ENCODE measurements at places on chromosomes 11 and 22.

GRCh38 chr11:128361451-128362020 lies 225.8 kb downstream of the ETS1 start:
- H3K27me3 ChIP-seq: no peaks in the 10 kb centered on the region
- H3K36me3 ChIP-seq: peaks cover under 1% of the 10 kb centered on the region
- no peak overlapping the region for H3K27ac ChIP-seq
- H3K4me1 ChIP-seq: peaks cover 9% of the 10 kb centered on the region

- H3K36me3 ChIP-seq: peaks cover 1% of the 10 kb centered on the region
- no peak overlapping the region for H3K27ac ChIP-seq
- no peak overlapping the region for H3K4me3 ChIP-seq
Observed at GRCh38 chr11:129286813-129287212, 88.8 kb upstream of the BARX2 start.

GRCh38 chr11:13091373-13091772 lies 82.3 kb downstream of the RASSF10 start:
- H3K27me3 ChIP-seq: peaks cover 25% of the 10 kb centered on the region
- no peak for DNase-seq
- no peak overlapping the region for H3K4me3 ChIP-seq
- no peak overlapping the region for H3K27ac ChIP-seq
- no peaks in the 10 kb centered on the region for H3K36me3 ChIP-seq

DNA sequence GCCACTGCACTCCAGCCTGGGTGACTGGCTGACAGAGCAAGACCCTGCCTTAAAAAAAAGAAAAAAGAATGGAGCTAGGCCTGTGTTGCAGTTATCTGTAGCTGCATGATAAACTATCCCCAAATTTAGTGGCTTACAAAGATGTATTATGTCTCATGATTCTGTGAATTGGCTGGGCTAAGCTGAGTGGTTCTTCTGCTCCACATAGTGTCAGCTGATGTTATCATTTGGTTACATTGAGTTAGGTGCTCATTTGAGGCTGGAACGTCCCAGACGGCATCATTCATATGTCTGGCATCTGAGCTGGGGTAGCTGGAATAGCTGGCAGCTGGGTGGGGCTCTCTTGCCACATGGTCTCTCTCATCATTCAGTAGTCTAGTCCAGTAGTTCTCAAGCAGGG lies 8.2 kb upstream of the ASCC2 start:
- no peaks in the 10 kb centered on the region for H3K4me1 ChIP-seq
- H3K27ac ChIP-seq: no peak overlapping the region
- no peak overlapping the region for H3K4me3 ChIP-seq
- no peaks in the 10 kb centered on the region for H3K27me3 ChIP-seq
- H3K36me3 ChIP-seq: peaks cover 6% of the 10 kb centered on the region

DNA sequence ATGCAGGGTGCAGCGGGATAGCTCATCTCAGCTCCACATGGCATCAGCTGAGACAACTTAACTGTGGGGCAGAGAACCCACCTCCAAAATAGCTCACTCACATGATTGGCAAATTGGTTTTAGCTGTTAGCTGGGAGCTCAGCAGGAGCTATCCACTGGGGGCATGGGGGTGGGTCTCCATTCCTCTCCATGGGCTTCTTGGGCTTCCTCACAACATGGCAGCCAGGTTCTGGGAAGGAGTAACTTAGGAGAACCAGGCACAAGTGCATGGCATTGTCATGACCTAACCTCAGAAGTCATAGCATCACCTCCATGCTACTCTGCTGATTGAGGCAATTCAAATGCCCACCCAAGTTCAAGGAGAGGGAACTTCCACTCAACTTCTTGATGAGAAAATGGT lies 85.5 kb downstream of the MN1 start:
- no peaks in the 10 kb centered on the region for H3K4me1 ChIP-seq
- no peaks in the 10 kb centered on the region for H3K27me3 ChIP-seq
- no peak overlapping the region for H3K27ac ChIP-seq
- H3K4me3 ChIP-seq: no peak overlapping the region
- no peak for DNase-seq

DNA sequence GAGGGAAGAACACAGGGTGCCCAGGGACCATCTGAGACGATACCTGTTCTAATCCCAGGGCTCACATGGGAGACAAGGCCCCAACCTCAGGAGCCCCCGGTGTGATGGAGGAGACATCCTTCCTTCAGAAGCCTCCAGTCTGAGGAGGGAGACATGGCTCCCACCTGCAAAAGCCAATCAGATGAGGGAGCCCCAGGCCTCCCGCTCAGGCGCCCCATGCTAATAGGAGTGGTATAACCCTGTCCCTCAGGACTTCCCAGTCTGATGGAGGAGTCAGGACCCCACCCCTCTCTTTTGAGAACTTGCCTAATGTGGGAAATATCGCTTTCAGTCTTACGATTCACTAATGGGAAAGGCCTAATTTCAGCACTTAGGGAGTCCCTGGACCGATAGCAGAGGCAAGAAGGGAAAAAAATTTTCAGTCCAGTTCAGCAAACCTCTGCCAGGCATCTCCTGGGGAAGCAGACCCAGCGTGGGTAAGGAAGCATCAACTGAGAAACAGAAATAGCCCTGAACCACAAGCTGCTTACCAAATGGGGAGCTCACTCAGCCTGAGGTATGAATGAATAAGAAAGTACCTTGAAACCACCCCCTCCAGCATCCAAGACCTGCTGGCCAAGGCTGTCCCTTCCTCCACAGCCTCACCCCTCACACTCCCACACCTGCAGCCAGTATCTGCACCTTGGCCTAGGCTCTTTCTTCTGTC lies 5.9 kb downstream of the ARRB1 start:
- peaks cover 84% of the 10 kb centered on the region for H3K4me1 ChIP-seq
- DNase-seq: no peak
- H3K4me3 ChIP-seq: no peak overlapping the region
- H3K27me3 ChIP-seq: no peaks in the 10 kb centered on the region

DNA sequence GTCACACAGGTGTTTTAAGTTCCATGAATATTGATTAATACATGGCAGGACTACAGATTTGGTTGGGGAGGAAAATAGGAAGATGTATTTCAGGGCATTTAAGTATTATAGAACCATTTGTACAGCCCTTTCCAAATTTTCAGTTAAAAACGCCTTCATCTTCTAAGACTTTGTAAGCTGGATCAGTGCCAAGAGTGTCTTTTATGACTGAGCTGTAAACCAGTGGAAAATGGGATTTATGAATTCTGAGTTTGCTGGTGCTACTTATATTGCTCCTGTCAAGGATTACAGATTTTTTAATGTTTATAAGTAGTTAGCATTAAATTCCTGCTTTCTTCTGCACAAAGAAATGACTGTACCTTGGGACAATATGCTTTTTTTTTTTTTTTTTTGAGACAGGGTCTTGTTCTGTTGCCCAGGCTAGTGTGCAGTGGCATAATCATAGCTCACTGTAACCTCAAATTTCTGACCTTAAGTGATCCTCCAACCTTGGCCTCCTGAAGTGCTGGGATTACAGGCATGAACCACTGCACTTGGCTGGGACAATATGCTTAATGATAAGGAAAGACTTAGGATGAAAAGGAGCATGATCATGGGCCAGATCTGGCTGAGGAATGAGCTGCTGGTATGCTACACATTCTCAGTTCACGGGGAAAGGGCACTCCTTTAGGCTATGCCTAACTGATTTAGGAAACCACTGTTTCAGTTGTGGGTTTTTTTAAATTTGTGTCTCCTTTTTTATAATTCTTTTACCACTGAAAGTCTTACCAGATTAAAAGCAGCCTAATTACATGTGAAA lies 113.6 kb upstream of the MTNR1B start:
- no peak overlapping the region for H3K27ac ChIP-seq
- H3K36me3 ChIP-seq: no peaks in the 10 kb centered on the region
- H3K4me3 ChIP-seq: no peak overlapping the region
- DNase-seq: no peak
- no peaks in the 10 kb centered on the region for H3K27me3 ChIP-seq

DNA sequence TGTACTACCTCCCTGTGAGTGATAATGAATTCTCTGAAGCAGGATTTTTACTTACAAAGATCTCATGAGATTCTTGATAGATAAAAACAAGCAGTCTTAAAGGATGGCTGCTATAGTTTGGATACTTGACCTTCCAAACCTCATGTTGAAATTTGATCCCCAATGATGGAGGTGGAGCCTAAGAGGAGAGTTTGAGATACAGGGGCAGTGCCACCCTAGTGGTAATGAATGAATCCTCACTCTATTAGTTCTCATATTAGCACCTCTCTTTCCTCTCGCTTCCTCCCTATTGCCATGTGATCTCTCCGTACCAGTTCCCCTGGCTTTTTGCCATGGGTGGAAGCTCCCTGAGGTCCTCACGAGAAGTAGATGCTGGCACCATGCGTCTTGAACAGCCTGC lies 37.9 kb upstream of the OR8B8 start:
- DNase-seq: no peak
- H3K4me1 ChIP-seq: peaks cover 11% of the 10 kb centered on the region
- H3K27ac ChIP-seq: no peak overlapping the region
- H3K36me3 ChIP-seq: no peaks in the 10 kb centered on the region
- no peak overlapping the region for H3K4me3 ChIP-seq
- peaks cover 20% of the 10 kb centered on the region for H3K27me3 ChIP-seq

- H3K27me3 ChIP-seq: peaks cover 2% of the 10 kb centered on the region
- no peaks in the 10 kb centered on the region for H3K36me3 ChIP-seq
- no peak for DNase-seq
- peaks cover 8% of the 10 kb centered on the region for H3K4me1 ChIP-seq
Observed at GRCh38 chr11:88831303-88831890, 234.4 kb downstream of the GRM5 start.

DNA sequence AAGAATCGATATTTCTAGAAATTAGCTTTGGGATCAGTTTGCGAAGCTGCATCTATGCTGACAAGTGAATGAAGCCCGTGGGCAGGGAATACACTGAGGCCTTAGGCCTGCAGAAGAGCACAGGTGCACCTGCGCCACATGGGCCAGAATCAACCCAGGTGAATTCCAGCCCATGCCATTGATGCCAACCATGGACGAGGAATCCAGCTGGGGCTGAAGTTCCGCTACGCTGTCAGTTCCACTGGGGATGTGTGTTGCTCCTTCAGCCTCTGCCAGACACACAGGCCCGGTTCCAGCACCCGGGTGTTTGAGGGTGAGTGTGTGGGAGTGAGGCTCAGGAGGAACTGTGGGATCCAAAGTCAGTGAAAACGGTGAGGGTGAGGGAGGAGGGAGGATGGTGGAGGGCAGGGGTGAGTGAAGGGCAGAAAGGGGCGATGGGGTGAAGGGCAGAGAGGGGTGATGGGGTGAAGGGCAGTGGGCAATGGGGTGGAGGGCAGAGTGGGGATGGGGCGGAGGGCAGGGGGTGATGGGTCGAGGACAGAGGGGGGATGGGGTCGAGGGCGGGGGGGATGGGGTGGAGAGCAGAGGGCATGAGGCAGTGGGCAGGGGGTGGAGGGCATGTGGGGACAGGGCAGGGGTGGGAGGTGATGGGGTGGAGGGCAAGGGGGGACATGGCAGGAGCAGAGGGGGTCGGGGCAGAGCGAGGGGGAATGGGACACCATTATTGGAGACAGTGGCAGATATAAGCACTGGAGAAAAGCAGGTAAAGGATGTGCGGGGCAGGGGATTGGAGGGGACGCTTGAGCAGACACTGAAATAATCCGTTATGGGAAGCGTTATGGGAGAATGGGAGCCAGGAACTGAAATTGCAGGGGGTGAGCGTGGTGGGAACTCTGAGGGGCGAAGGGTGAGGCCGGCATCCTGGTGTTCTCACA lies 931.6 kb downstream of the BRD1 start:
- DNase-seq: no peak
- H3K27me3 ChIP-seq: no peaks in the 10 kb centered on the region
- H3K4me1 ChIP-seq: no peaks in the 10 kb centered on the region
- no peak overlapping the region for H3K27ac ChIP-seq
- H3K36me3 ChIP-seq: no peaks in the 10 kb centered on the region
- H3K4me3 ChIP-seq: no peak overlapping the region

GRCh38 chr11:12482839-12483238 lies 105.5 kb downstream of the PARVA start:
- H3K36me3 ChIP-seq: no peaks in the 10 kb centered on the region
- DNase-seq: no peak
- no peaks in the 10 kb centered on the region for H3K4me1 ChIP-seq
- H3K27me3 ChIP-seq: no peaks in the 10 kb centered on the region
- no peak overlapping the region for H3K4me3 ChIP-seq

DNA sequence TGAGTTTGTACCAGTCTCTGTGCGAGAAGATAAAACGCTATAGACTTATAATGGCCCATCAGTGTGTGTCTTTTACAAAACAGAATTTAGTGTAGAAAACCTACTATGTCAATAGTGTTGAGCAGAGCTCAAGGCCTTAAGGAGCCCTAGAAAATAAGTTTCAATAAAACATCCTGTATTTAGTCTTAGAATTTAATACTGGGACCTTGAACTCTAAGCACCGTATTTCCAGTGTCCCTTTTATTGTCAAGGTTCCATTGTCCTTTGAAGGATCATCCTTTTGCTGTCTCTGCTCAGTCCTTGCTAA lies 16.6 kb downstream of the CDC45 start:
- DNase-seq: no peak
- H3K4me3 ChIP-seq: no peak overlapping the region
- H3K4me1 ChIP-seq: peaks cover 15% of the 10 kb centered on the region
- no peak overlapping the region for H3K27ac ChIP-seq
- peaks cover 45% of the 10 kb centered on the region for H3K36me3 ChIP-seq
- H3K27me3 ChIP-seq: no peaks in the 10 kb centered on the region

GRCh38 chr11:25741886-25742285 lies 590.0 kb upstream of the ANO3 start:
- no peak for DNase-seq
- H3K4me1 ChIP-seq: no peaks in the 10 kb centered on the region
- H3K36me3 ChIP-seq: no peaks in the 10 kb centered on the region

- no peak overlapping the region for H3K4me3 ChIP-seq
- peaks cover 3% of the 10 kb centered on the region for H3K27me3 ChIP-seq
- no peaks in the 10 kb centered on the region for H3K4me1 ChIP-seq
Observed at GRCh38 chr22:35868938-35869337, 151.3 kb downstream of the APOL5 start.

DNA sequence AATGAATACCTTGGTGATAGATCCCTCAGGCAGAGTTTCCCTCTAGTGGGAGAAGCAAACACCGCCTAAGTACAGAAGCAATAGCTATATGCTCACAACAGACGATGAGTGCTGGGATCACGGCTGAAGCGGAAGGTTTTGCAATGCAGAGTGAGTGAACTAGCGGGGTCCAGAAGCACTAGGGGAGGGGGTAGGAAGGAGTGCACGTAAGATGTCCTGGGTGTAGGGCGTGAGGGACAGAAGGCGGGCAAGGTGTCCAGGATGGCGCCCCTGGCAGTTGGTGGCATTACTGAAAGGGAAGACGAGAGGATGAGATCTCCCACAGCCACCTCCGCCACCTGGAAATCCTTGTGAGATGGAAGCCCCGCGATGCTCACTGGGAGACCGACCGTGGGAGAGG lies 81.0 kb downstream of the ETS1 start:
- H3K27me3 ChIP-seq: no peaks in the 10 kb centered on the region

- peaks cover 2% of the 10 kb centered on the region for H3K4me1 ChIP-seq
- H3K4me3 ChIP-seq: no peak overlapping the region
- H3K36me3 ChIP-seq: peaks cover 20% of the 10 kb centered on the region
- H3K27me3 ChIP-seq: no peaks in the 10 kb centered on the region
- no peak for DNase-seq
Observed at GRCh38 chr11:72985645-72986044, 156.5 kb downstream of the FCHSD2 start.

GRCh38 chr11:81039916-81040524 lies 1599.2 kb upstream of the TENM4 start:
- no peak for DNase-seq
- H3K4me3 ChIP-seq: no peak overlapping the region
- no peaks in the 10 kb centered on the region for H3K4me1 ChIP-seq
- no peak overlapping the region for H3K27ac ChIP-seq
- H3K36me3 ChIP-seq: no peaks in the 10 kb centered on the region

GRCh38 chr11:4680341-4680740 lies 17.3 kb downstream of the OR51E2 start:
- H3K36me3 ChIP-seq: no peaks in the 10 kb centered on the region
- H3K27ac ChIP-seq: no peak overlapping the region
- no peak overlapping the region for H3K4me3 ChIP-seq
- H3K27me3 ChIP-seq: no peaks in the 10 kb centered on the region
- DNase-seq: no peak

All from activated CD4-positive, alpha-beta T cell treated with anti-CD3 and anti-CD28 coated beads, Interleukin-2, amount 10 ng/mL, durations not matched to agents 7 days and 5 days (primary cell).